ENCODE measurements at places on chromosomes 12 and 14.

- DNase-seq: no peak
Measured at GRCh38 chr12:3700861-3701260, 52.0 kb downstream of the CRACR2A start.

DNA sequence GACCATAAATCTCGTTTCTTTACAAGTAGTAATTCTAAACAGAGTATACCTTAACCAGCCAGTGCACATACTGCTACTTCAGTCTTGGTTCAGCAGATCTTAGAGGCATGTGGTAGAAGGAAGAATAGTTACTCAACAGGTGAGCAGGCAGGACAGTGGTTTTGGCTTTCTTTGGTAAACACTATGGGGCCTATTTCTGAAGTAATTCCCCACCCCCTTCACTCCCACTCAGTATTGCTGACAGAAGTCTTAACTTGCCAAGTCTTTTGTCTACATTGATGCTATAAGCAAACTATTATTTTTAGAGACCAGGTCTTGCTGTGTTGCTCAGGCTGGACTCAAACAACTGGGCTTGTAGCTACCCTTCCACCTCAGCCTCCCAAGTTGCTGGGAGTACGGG lies 68.5 kb downstream of the FBXO34 start:
- no peak for DNase-seq

DNA sequence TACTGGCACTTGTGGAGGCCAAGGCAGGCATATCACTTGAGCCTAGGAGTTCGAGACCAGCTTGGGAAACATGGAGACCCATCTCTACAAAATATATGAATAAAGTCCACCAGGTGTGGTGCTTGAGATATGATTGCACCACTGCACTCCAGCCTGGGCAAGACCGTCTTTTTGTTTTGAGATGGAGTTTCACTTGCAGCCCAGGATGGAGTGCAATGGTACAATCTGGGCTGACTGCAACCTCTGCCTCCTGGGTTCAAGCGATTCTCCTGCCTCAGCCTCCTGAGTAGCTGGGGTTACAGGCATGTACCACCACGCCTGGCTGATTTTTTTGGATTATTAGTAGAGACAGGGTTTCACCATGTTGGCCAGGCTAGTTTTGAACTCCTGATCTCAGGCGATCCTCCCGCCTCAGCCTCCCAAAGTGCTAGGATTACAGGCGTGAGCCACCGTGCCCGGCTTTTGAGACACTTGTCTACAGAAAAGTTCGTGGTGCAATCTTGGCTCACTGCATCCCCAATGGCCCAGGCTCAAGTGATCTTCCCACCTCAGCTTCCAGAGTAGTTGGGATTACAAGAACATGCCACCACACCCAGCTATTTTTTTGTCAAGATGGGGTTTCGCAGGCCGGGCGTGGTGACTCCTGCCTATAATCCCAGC lies 16.3 kb upstream of the ATP5F1B start:
- DNase-seq: no peak

DNA sequence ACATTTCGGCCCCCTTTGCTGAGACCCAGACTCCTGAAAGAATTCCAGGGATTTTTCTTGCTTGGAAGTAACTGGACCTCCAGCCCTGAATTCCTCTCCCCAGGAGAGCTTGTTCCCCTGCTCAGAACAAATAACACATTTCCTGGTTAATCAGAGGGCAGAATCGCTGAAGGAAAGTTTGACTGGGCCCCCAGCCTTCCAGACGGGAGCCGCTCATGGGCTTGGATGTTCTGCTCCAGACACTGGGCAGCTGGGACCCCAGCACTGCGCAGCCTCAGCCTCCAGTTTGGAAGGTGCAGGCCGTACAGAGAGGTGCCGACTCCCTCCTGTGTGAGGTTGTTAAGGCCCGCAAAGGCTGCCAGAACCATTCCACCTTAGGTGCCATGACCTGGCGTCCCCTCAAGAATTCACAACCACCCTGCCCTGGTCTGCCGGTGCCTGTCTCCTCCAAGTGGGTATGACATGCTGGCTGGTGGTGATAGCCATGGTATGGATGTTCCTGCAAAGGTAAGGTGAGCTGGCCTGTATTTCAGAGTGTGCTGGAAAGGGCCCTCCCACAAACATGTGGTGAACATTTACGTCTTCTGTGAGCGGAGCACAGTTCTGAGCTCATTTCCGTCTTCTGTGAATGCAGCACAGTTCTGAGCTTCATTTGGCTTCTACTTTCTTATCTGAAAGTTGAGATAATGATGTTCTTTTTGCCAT lies 5.1 kb upstream of the LTBP2 start:
- DNase-seq: no peak

GRCh38 chr14:20386276-20386855 lies 26.9 kb downstream of the TEP1 start:
- DNase-seq: no peak

DNA sequence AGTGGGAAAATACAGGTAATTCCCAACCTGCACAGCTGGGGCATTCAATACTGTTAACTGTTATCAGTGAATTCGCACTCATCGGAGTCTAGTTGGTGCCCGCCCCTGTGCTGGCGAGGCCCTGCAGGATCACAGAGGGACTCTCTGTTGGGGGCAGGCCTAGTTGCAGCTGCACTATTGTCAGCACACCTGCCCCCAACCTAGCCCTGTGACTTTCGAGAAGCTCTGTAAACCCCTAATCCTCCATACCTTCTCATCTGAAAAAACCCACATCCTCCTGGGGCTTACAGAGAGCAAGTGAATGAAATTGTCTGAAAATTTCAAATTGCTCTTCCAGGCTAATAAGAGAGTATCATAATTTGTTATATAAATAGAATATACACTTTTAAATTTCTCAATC lies 132.2 kb upstream of the NUDT4 start:
- DNase-seq: no peak

GRCh38 chr14:65321370-65321875 lies 91.1 kb upstream of the FUT8 start:
- no peak for DNase-seq
